ENCODE measurements at places on chromosomes 11 and 22.

DNA sequence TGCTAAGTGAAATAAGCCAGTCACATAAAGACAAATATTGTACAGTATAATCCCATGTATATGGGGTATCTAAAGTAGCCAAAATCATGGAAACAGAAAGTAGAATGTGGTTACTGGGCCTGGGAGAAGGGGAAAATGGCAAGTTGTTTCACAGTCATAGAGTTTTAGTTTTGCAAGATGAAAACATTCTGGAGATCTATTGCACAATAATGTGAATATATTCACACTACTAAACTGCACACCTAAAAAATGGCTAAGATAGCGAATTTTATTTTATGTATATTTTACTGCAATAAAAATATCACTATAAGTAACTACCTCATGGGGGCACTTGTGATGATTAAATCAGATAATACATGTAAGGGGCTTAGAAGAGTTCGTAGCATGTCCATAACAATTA, 72.0 kb upstream of the ARHGAP32 start:
- no peak for DNase-seq

DNA sequence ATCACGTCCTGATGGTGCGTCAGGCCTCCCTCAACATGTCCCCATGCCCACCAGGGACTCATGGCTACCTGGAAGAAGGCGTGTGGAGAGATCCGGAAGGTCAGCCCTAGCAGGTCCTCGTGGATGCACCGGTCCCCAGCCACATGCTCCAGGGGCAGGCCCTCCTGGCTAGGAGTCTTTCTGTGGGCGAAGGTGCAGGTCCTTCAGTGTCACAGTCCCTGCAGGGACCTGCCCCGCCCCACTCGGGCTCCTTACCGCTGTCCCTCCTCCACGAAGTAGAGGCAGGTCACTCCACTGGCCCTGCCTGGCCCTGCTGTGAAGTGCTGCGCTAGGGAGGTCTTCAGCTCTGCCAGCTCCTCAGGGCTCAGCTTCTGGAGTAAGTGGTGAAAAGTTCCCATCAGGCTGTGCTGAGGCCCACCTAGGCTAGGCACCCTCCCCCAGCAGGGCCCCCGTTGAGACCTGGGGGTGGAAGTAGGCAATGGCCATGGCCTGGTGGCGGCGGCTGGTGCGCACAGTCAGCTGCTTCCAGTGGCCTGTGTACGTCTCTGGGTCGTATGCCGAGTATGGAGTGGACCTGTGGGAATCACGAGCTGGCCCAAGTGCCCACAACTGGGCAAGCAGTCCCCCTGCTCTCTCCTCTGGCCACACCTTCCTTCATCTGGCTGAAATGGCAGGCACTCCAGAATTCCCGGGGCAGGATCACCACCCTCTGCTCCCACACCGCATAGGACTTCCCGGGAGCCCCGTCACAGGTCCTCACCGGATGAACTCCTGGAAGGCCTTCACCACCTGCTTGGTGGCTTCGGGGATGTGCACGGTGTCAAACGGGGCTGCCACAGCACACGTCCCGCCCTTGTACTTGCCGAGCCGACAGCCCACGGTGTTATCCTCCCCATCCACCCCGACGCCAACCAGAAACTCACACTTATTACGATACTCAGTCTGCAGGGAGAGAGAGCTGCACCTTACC, 1.1 kb upstream of the RANBP1 start:
- DNase-seq = no peak

GRCh38 chr11:9133956-9134355, 42.6 kb upstream of the SCUBE2 start:
- no peak for DNase-seq

DNA sequence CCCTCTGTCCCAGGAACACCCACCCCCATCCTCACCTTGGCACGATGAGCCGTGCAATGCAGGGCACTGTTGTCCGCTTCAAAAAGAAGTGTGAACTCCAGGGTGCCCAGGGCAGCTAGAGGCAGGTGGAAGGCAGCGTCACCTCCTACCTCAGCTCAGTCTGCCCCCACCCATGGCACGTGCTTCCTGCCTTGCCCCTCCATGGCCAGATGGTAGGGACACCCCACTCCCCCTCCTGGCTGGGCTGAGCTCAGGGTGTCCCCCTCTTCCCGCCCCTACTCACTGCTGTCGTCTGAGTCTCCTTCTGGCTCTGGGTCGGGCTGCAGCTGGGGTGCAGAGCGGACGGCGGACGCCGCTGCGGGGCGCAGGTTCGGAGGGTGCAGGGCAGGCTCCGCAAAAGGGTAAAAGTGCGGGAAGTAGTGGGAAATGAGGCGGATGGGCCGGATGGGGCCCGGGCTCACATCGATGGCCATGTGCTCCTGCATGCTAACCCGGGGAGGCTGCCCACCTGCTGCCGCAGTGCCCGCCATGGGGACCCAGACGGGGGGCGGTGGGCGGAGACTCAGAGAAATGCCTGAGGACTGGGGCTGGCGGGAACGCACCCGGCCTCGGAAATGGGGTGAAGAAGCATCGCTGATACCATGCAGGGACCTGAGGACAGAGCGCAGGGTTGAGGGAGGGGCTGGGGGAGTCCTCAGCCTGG, 9.1 kb downstream of the NDUFV1 start:
- no peak for DNase-seq

DNA sequence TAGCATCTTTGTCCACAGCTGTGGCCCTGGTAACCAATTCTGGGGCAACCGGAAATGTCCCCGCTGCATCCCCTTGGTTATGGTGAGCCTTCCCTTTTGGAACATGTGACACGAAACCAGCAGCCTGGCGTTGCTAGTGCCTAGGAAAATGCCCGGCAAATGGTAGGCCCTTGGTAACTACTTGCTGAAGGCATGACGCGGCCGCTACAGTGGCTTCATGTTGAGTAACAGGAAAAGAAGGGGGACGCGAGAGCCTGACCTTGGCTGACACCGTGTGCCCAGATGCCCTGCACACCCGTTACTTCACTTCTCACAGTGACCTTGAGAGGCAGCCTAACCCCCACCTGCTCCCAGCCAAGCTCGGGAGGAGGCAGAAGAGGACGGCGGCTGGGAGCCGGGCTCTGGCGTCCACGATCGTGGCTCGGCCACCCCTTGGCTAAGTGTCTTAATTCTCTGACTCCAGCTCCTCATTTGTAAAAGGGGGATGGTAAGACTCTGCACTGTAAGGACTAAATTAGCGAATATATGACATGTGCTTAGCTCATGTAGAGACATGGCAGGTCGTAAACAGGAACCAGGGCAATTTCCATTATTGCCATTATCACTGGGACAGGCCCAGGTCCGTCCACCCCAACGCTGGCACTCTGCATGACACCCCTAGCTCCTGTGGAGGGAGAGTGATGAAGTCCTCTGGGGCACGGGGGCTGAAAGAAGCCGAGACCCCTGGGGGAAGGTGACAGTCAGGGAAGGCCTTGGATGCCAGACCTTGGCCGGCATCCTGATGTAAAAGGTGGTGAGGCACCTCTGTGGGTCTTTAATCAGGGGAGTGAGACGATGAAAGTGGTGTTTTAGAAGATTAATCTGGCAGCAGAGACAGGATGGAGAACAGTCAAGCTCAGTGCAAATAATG, 18.9 kb downstream of the IFT27 start:
- DNase-seq = no peak

DNA sequence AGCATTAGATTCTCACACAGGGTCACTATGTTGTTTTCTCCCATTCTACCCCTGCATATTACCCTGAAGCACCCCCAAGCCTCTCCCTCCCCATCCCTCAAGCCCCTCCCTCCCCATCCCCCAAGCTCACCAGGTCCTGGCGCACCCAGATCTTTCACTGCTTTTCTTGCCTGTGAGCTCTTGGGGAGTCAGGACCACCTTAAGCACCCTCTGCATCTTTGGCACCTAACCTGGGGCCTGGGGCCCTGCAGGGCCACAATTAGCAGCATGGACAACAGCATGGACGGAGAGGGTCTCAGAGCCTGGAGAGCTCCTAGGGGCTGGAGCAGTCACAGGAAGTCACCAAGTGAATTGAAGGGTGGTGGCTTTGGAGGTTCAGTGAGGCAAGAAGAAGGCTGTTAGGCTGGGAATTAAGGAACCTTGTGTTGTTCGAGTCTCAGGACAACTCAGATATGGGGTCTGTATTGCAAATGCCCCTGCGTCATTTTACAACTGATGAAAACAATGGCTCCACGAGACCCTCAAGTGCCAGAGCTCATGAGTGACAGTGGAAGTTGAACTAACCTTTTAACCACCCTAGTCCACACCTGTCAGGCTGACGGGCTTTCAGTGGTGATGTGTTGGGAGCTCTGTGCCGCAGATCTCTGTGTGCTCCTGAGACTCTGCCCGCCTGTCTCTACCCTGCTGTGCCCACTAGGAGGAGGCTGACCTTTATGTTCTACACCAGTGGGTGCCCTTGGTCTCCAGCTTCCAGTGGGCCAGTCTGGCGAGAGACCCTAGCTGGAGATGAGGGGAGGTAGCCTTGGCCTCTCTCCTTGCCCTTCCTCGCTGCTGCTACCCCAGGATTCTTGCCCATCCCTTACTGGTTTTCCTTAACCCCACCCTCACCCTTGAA, 111.3 kb upstream of the OR4B1 start:
- no peak for DNase-seq
